ENCODE measurements at places on chromosomes 12 and 14.

DNA sequence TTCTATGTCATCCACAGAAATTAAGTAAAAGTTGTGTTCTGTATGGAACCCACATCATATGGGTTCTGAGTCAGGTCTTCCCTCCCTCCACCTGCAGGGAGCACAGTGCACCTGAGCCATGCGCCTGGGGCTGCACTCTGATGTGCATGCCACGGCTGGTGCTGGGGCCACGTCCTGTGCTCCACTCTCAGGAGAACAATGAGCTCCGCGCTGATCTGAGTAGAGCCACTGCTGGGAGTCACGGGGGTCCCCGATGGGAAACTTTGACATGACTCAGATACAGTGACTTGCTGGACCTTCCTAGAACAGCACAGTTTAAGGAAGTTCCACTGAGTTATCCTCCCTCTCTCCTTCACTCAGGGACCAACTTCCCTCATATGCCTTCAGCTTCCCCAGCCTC lies 683.4 kb downstream of the TMEM121 start:
- peak; percentile 64 for DNase-seq

GRCh38 chr14:93301821-93302447 lies 30.9 kb downstream of the BTBD7 start:
- no peak for DNase-seq

GRCh38 chr12:61536525-61536924 lies 723.7 kb upstream of the USP15 start:
- DNase-seq: no peak

DNA sequence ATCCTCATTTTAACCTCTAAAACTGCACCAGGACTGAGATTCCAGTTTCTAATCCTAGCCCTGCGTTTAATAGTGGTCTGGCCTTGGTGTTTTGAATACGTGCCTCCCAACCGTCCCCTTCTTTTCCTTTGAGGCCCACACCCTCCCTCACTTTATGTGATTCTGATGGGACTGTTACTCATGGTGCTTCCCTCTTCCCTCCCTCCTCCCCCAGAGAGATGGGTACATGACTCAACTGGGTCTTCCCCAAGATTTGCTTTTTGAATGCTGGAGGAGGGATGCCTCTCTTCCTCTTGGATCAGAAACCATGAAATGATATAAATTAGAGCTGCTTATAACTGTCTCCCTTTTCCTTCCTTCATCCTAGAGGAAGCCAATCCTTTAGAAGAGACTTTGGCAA lies 8.2 kb upstream of the PPP2R5E start:
- no peak for DNase-seq

DNA sequence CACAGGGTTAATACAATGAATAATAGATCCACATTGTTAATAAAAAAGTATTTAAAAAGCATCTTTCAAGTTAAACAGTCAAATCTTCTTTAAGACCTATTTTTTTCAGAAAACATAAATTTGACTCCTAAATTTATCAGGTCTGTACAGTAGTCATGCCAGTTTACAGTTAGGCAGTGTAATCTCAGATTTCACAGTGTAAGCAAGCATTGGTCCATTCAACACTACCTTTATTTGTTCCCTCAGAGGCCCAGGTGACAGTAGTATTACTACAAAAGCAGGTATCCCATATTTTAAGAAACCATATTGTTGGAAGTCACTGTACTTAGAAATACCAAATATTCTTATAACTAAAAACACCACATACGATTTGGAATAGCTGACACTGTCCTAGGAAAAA lies 6.1 kb downstream of the ATP2B1 start:
- no peak for DNase-seq

DNA sequence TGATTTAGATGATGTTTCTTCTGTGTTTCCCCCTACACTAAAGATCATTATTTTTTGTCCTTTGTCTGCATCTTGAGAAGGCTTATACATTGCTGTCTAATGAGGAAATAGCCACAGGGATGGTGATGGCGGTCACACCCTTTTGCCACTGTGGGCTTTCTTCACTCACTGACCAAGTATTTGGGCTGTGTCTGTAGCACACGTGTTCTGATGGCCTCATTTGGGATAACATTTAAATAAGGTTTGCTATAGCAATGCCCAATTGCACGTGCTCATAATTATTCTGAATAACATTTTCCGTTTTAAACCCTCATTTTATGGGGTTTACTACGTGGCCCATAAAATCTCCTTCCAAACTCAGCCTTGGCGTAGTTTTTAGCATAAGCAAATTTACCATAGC lies 230.3 kb upstream of the PRICKLE1 start:
- DNase-seq: no peak
